NCI-H1694 treated with DMSO at 0.1 percent for 48 hours (cell line): ENCODE measurements at places on chromosomes 11 and 22.

DNA sequence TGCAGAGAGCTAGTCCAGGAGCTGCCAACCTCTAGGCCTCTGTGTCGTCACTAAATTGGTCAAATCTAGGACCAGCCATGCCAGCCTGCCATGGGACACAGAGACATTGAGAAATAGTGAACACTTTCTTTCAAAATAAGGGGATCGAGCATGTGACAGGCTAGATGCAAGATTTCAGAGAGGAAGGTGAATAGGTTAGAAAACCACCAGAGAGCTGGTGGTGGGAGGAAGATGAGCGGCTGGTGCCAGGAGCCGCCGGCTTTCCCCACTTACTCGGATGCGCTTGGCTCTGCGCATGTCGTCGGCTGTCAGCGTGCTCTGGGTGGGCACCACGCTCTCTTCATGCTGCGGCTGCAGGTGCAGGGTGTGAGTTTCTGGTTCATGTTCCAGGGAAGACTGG, 35.4 kb upstream of the NFRKB start:
- DNase-seq = no peak

DNA sequence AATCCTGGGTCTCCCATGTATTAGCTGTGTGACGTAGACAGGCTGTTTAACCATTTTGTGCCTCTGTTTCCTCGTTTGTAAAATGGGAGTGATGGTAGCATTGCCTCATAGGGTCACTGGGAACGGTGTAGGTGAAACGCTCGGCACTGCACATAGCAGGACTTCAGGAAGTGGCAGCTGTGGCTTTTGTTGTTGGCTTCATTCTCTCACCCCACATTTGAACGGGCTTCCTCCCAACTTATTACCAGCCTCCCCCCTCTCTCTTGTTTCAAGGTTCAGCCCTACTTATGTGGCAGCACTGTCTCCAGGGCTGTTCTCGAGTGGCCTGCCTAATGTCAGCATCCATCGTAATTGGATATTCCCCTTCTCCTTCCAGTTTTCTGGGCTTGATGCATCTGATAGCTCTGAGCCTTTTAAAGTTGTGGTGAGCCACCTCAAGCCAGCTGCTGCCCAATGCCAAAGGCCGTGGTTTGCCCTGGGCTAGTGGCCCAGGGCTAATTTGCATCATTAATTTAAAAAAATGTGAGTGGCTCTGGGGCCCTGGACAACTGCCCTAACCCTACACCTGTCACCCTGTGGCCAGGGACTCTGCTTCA, 217.8 kb upstream of the TBCEL start:
- DNase-seq = no peak

GRCh38 chr11:111403051-111403726, 24.1 kb upstream of the POU2AF1 start:
- peak; percentile 61 for DNase-seq

DNA sequence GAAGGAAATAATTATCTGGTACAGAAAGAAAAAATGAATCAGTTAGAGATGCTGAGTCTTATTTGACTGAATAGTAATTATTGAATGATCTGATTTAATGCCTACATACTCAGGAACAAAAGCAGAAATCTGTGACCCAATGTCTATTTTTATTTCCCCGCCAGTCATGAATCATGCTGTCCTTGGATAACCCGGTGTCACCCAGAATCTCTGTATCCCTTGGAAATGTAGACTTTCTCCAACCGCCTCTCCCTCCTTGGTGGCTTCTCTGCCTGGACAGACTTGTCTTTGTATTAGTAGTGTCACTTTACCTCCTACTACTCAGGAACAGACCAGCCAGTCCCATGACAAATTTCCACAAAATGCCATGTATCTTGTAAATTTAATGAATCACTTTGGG, 173.3 kb upstream of the PDGFD start:
- DNase-seq = no peak

DNA sequence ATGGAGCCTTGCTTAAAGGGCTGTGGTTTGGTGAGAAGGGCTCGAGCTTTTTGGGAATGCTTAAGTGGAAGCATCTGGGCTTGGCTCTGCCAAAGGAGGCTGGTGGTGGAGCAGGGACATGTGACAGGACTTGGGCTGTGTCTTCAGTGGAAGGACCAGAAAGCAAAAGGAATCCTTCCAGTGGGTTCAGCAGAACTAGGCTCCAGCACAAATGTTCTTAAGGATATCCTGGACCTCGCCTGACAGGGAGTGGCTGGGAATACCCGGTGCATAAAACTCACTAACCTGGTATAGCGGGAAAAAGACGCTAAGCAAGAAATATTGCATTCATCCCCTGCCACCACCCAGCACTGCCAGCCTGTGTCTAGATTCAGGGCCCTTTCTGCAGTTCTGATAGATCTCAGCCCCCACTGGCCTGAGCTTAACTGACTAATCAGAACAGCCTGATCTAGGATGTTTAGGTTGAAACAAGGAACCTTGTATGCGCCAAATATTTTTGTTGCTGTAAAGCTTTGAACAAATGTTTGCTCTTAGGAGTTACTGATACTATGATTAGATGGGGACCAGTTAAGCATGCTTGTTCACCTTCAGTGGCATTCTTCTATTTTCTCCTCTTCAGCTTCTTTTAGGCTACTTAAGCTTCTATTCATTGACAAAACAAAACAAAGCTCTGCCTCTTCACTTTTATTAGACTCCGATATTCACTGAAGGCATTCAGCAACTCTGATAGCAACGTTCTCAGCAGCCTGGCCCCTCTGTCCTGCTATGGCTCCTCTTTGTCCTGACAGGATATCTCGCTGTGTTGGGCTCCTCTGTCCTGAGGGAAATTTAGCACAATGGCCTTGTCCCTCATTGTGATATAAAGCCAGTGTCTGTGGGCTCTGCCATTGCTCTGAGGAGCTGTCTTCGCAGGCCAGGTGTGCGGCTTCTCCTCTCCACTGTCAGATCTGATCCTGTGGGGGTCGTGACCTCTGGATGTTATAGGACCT, 25.0 kb downstream of the PPFIBP2 start:
- DNase-seq = no peak

DNA sequence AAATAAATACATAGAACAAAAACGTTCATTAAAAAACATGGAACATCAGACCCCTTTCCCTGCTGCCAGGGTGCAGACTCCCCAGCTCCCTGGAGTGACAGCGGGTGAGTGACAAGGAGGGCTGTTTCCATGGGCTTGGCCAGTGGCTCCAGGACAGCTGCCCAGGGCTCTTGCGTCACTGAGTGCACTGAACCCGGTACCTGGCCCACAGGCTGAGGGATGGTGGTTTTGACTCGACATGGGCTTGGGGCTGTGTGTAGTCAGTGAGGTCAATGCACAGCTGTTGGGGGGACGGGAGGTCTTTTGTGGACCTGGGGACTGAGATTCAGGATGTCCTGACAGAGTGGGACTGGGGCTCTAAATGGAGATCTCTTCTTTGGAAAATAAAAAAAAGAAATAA, 142.1 kb upstream of the B3GAT1 start:
- no peak for DNase-seq

DNA sequence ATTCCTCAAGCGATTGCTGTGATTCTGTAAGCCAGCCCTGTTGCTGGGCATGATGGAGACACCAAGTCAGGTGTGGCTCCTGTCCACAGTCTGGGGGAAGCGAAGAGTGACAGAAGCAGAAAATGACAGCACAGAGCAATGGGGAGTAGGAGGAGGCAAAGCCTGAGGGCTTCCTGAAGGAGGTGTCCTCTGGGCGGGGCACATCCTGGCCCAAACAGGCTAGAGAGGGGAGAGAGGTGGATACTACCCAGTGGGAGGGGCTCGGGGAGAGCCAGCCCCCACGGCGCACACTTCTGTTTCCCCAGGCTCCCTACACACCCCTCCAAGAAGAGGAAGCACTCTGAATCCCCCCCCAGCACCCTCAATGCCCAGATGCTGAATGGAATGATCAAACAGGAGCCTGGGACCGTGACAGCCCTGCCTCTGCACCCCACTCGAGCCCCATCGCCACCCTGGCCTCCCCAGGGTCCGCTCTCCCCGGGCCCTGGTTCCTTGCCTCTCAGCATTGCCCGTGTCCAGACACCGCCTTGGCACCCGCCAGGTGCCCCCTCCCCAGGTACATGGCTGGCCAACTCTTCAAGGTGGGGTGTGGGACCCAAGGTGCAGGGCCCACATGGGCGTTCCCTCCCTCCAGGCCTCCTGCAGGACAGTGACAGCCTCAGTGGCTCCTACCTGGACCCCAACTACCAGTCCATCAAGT, 18.9 kb downstream of the MYRF start:
- no peak for DNase-seq

DNA sequence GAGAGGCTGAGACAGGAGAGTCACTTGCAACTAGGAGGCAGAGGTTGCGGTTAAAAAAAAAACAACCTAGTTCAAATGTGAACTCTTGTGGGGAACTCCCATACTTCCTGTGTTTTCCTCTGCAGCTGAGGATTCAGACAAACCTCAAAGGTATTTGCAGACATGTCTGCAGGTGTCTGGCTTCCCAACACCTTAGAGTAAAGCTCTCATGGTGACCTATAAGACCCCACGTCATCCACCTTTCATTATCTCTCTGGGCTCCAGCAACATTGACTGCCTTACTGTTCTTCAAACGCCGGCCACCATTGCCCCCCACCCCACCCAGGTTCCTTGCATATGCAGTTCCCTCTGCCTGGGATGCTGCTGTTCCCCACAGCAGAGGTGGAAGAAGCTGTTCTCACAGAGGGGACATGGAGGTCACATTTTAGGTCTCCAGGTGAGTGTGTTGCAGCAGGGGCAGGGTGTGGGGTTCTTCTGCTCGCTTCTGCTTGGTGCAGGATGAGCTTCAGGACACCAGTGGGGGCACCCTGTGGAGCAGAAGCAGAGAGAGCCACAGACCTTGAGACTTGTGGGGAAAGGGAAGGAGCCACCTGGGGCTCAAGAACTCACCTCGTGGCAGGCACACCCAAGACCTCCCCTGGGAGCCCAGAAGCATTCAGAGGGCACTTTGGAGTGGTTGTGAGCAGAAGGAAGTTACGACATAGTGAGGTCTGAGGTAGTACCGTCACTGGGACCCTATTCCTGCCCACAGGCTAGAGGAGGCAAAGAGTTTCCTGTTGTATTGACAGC, 203.2 kb downstream of the CSNK2A3 start:
- no peak for DNase-seq

- no peak for DNase-seq
These were observed 16.9 kb upstream of the TMPRSS6 start for GRCh38 chr22:37126383-37126782.

DNA sequence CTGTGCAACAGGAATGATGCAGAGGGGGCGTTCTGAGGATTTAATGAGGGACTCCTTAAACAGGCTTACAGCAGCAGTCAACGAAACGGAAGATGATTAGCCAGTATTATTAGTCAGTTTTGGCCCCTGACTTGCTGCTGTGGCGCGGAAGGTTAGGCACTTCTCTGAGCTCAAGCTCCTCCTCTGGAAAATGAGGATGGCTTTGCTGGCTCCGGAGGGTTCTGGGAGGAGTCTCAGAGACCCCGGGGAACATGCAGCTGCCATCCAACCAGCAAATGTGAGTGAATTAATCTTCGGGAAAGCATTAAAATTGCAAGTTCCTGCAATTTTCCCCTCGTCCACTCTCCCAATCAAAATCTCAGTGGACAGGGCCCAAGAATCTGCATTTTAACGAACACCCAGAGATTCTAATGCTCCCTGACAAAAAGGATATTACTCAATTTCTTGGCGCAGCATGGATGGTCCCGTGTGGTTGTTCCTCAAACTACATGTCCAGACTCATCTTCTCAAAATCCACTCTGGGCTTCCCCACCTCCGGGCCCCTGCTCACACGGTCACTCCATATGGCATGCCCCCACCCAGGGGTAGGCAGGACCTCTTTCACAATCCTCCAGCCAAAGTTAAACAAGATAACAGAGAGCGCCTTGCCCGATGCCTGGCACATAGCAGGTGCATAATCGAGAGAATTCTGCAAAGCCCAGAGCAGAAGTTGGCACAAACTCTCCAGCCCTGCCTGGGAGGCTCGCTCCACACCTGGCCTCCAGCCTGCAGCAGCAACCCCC, 6.4 kb downstream of the ELFN2 start:
- peak; percentile 27 for DNase-seq

- DNase-seq = no peak
These were observed 28.7 kb upstream of the NAV2 start for GRCh38 chr11:19683862-19684491.

DNA sequence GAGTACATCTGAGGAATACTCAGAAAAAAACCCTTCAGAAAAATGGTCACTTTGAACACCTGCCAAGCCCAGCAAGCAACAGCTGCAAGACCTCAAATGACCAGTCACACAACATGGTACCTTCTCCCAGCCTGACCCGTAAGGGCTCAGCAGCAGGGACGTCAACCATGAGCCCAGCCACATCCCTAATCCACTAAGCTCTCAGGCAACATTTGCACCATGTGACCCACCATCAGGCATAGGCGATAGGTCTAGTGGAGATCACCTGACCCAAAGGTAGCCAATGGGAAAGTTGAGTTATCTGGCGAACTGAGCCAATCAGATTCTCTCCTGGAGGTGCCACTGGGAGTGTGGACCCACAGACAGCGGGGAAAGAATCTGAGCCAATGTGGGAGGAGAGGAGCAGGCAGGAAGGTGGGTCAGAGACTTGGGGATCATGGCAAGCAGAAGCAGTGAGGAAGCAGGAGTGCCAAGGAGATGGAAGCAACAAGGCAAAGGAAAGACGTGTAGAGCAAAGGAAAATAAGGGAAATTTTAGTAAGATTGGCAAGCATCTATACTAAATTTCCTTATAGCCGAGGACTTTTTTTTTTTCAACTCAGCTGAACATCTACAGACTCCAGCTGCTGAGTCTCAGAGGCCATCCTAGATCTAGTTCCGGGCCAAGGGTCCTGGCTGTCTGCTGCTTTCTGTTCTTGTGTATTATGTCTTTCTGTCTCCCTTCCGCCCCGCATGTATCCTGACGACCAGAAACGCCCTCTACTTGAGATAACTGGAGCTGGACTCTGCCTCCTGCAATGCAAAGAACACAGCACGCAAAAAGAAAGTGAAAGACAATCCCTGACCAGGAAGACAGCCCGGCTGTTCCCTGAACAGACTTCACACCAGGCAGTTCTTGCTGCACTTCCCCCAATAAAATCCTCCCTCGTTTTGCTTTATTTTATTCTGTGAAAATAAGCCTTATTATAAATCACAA, 11.0 kb upstream of the PLAAT2 start:
- DNase-seq = no peak

GRCh38 chr11:19781351-19781750, 68.7 kb downstream of the NAV2 start:
- DNase-seq = no peak

DNA sequence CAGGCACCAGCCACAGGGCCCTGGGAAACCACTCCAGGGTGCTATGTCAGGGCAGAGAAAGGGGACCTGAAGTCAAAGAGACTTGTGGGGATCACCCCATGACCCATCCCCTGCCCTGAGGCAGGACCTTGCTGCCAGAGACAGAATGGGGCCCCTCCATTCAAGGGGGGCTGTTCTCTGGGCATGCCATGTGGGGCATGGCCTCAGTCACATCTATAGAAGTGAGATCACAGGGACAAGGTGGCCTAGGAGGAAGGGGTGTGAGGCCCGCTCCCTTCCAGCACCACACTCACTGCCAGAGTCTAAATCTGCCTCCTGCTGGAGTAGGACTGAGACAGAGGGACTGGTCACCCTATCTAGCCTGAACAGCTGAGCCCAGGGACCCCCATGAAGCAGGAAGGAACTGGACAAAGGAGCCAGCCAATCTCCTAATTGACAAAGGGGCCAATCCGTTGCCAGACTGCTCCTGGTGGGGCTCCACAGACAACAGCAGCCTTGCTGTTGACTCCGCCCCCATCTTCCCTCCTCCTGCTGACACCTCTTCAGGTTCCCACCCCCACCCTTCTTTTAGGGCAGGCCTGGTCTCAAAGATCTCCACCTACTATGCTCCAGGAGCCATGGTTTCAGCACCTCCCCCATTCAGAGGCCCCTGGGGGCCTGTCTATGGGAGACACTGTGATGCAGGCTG, 26.0 kb downstream of the NEAT1 start:
- DNase-seq = no peak

GRCh38 chr11:124656774-124657630, 16.5 kb downstream of the SIAE start:
- no peak for DNase-seq
